ENCODE measurements at places on chromosomes 7 and 10.

- no peak for DNase-seq
Measured at GRCh38 chr10:49010865-49011264, 71.2 kb upstream of the LRRC18 start.

DNA sequence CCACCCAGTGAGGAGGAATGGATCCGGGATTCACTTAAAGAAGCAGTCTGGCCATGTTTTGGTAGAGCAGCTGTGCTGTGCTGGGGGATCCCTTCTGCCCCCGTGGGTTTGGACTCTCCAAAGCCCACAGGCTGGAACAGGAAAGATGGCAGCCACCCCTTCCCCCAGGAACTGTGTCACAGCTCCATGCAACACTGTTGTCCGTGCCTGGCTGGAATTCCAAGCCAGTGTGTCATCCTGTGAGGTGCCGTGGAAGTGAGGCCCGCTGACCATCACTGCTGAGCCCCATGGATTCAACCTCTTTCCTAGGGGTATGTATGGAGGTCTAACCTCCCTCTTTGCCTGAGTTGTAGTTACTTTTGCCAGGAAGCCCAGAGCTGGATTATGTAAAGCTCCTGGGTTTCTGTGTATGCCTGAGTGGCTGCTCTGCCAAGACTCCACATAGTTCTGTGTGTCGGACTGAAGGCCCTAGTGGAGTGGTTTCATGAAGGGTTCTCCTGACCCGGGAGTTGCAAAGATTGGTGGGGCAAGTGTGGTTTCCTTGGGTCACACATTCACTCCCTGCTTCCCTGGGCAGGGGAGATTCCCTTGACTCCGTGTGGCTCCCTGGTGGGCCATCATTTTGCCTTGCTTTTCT, 35.1 kb upstream of the PCGF5 start:
- DNase-seq, result no peak

GRCh38 chr7:9785211-9785610, 1188.5 kb upstream of the PHF14 start:
- DNase-seq, result no peak

- no peak for DNase-seq
Measured at GRCh38 chr10:103510046-103510685, 16.7 kb downstream of the NEURL1 start.

GRCh38 chr7:32212321-32212720, 142.1 kb upstream of the PDE1C start:
- DNase-seq, result no peak

GRCh38 chr10:44334621-44335184, 50.2 kb downstream of the CXCL12 start:
- no peak for DNase-seq

DNA sequence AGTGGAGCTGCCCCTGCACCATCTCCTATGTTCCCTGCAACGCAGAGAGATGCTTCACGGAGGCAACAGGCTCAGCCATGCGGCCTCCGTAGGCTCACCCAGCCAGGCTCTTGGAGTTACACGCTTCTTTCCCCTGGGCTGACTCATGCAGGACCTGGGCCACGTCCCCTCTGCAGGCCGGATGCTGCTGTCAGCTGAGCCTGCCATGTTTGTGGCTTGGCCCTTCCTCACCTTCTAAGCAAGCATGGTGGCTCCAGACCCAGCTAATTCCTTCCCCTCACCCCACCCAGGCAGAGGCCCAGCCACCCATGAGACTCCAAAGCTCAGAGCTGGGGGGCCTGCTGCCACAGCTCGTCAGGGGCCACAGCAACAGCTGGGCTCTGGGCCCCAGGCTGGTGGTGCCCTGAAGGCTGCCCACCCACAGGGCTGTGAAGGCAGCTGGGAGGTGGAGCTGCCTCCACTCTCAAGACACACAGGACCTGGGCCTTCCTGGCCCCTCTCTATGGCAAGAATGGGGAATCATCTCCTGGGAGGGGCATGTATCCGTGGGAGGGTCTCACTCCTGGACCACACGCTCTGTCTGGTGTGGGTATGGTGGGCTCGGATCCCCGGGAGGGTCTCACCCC, 219.6 kb downstream of the ELFN1 start:
- no peak for DNase-seq
